Activated CD8-positive, alpha-beta T cell treated with anti-CD3 and anti-CD28 coated beads, Interleukin-2, amount 10 ng/mL, durations not matched to agents 7 days and 5 days (primary cell): ENCODE measurements at places on chromosomes 7 and 10. TPM values are rescaled to one million over a fixed set of nuclear protein-coding genes. Genes with fewer than 3 reads are reported as not detected.

GRCh38 chr7:78280276-78280675 lies 481.7 kb downstream of the PHTF2 start:
- no peak overlapping the region for H3K27ac ChIP-seq
- no peaks in the 10 kb centered on the region for H3K27me3 ChIP-seq
- no peak for DNase-seq
- no peaks in the 10 kb centered on the region for H3K36me3 ChIP-seq
- H3K4me3 ChIP-seq: no peak overlapping the region
- no peaks in the 10 kb centered on the region for H3K4me1 ChIP-seq

- no peak for DNase-seq
- no peaks in the 10 kb centered on the region for H3K4me1 ChIP-seq
- H3K36me3 ChIP-seq: no peaks in the 10 kb centered on the region
- no peaks in the 10 kb centered on the region for H3K27me3 ChIP-seq
- H3K27ac ChIP-seq: no peak overlapping the region
Measured at GRCh38 chr10:21090609-21091082, 193.5 kb upstream of the NEBL start.

DNA sequence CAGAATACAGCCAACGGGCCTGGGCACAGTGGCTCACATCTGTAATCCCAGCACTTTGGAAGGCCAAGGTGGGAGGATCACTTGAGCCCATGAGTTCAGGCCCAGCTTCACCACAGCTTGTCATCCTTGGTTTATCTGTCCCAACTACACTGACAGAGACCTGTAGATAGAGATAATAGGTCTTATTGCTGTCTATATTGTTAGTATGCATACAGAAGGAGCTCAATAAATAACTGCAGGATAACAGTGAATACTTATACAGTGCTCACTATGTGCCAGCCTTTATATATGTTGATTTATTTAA lies 1.3 kb downstream of the CNPY4 start:
- H3K36me3 ChIP-seq: peaks cover 46% of the 10 kb centered on the region
- peaks cover 35% of the 10 kb centered on the region for H3K4me1 ChIP-seq
- H3K27ac ChIP-seq: peak overlapping the region; percentile 95
- no peaks in the 10 kb centered on the region for H3K27me3 ChIP-seq
- H3K4me3 ChIP-seq: peak overlapping the region; percentile 93
- DNase-seq: no peak

- DNase-seq: no peak
- H3K27me3 ChIP-seq: no peaks in the 10 kb centered on the region
- H3K4me3 ChIP-seq: no peak overlapping the region
Measured at GRCh38 chr10:30996481-30997005, 35.1 kb downstream of the ZNF438 start.

Gene LBX1
- total RNA-seq: not detected

Gene UCMA
- total RNA-seq: not detected

Gene WNT16
- total RNA-seq: not detected
